Cortex of kidney (tissue), 1 donor: ENCODE measurements at places on chromosomes 5 and 9.

GRCh38 chr9:742914-743589, 98.4 kb upstream of the DMRT1 start:
- DNase-seq = no peak

GRCh38 chr5:68339921-68340321, 124.4 kb downstream of the PIK3R1 start:
- DNase-seq = no peak

DNA sequence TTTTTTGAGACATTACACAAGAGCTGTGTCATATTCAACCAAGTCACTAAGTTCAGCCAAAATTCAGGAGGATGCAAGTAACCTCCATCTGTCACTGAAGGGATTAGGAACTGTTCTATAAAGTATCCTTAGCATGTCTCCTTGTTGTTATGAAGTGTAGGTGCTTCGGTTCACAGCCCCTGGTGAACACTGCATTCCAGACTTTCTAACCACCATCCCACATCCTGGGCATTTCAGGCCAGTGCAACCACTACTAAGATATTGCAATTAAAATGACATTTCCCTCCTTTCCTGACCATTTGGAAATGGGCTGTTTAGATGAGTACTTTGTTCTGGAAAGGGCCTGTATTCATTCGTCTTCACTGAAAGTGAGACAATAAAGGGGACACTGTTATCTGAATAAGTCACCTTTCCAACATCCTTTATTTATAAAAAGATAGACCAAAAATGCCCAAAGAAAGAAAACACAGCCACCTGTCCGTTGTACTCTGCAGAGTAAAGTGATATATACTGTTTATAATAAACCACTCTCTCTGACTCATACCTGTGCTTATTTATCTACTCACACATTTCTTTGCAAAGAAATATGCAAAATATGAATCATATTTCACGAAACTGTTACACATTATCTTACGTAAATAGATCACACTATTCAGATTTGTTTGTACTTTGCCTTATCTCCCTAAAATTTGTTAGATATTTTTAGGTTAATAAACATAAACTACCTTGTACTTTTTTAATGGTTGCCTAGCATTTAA, 861.9 kb downstream of the CDH18 start:
- DNase-seq = no peak

DNA sequence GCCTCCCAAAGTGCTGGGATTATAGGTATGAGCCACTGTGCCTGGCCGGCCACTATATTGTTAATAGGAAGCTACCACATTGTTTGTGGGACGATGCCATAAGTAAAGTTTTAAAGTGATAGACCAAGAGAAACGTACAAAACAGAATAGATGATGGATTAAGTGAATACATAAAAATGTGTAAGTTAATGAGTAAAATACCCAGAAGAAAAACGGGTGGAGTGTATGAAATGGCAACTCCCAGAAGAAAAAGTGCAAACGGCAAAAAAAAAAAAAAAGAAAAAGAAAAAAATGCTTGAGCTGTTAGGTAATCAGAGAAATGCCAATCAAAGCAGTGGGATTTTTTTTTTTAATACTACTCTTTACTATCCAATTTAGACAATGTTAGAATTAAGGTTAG, 246.0 kb downstream of the PDZD2 start:
- no peak for DNase-seq

GRCh38 chr5:1479581-1480188, 34.4 kb upstream of the SLC6A3 start:
- DNase-seq = no peak

DNA sequence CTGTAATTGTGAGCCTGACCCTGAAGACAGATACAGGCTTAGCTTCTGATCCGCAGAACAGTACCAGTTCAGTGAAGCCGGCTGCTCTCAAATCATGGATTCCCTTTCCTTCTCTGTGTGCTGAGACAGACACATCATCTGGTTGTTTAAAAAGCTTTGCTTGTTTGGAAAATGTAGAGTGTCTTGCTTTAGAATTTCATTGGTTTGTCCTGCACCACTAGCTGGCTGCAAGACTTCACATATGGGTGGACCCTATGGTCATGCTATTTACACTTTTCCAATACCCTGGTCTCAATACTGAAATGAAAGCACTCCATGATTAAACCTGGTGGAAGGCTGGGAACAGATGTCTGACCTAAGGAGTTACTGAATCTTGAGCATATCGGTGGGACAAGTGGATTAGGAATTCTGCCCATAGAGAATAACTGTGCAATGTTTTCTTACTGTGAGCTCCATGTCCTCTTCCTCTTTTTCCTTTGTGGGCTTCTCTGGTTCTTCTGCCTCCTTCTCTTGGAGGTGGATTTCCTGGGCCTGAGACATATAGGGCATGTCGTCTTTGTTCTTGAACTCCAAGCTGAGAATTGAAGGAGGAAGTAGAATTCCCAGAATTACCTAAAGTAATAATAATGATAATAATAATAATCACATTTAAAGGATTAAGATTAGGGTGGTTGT, 201.1 kb upstream of the KLF9 start:
- DNase-seq = no peak

- DNase-seq = no peak
Observed at GRCh38 chr9:69324549-69325401, at the start of gene ENTREP1. Gene ENTREP1 (plus strand): TSS chr9:69325215. CDS start chr9:69325310, 95 bp downstream.

DNA sequence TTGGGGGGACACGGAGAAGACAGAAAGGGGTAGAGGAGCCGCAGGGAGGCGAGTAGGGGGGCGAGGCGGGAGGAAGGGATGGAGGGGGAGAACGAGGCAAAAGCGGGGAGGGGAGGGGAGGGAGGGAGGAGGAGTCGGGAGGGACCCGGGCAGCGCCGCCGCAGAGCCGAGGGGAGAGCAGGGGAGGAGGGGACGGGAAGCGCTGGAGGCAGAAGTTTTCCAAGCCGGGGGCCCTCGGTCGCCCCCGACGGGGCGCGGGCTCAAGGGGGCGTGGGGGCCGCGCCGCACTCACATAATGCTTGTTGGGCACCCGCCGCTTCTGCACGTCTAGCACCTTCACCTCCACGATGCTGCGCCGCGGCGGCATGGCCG, 353 bp downstream of the SH3PXD2B start:
- no peak for DNase-seq

GRCh38 chr9:121958530-121958929, 134.6 kb downstream of the TTLL11 start:
- DNase-seq = no peak

- no peak for DNase-seq
Observed at GRCh38 chr5:108361771-108362170, 20.1 kb downstream of the FBXL17 start.

GRCh38 chr5:43874772-43875171, 271.8 kb downstream of the NNT start:
- no peak for DNase-seq

DNA sequence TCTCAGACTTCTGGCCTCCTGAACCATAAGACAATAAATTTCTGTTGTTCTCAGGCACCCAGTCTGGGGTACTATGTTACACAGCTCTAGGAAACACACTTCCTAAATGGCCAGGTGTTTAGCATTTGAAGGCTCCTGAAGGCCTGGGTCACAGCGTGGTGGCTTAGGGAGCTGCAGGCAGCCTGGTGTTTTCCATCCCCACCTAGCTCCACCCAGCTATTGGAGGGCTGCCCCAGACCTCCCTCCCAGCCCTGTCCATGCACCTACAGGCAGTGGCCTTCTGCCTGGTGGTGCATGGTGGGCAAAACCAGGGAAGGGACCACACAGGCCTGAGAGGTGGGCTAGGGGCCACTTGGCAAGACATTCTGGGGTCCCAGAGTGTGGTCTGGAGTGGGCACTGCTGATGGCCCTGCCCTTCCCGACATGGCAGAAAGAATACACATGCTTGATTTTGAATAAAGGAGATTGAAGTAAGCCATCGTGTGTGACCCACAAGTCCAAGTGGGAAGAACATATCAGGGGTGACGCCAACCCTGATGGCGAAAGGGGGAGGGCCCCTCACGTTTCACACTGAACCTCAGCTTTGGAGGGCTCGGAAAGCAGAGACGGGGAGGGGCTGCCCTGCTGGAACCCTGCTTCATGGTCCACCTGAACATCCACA, 1.3 kb upstream of the SUSD3 start:
- DNase-seq = no peak

GRCh38 chr5:42988568-42988967, 51.6 kb downstream of the ANXA2R start:
- no peak for DNase-seq

- no peak for DNase-seq
Observed at GRCh38 chr9:92807757-92808725, 43.4 kb upstream of the BICD2 start.

DNA sequence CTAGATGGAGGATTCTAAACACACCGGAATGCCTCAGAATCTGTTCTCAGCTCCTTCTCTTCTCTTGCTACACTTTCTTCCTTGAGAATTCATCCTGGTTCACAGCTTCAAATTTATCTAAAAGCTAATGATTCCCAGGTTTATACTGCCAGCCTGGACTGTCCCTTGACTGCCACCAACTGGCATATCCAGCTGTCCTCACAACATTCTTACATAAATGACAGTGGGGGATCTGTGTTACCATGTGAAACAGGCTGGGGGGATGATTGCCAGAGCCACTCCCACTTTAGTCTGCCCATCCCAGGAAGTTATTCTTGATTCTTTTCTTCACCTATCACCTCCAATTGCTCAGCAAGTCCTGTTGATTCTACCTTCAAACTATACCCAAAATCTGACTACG, 27.2 kb upstream of the ZFR start:
- DNase-seq = no peak

- no peak for DNase-seq
Observed at GRCh38 chr5:147552897-147553296, 43.0 kb upstream of the DPYSL3 start.

DNA sequence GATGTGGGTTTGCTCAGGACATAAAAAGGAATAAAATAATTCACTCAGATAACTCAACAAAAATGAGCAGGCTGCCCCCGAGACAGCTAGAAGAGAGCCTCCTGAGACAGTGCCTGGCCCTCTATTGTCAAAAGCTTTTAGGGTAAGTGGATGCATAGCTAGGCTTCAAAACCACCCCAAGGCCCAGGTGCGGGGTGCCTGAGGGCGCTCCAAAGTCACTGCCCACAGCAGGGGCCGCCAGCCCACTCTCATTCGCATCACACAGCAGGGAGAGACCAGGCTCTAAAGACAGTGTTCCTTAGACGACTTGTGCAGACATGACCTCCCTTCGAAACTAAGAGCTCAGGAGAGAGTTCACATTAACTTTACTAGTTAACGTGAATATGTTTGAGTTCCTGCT, 271.5 kb downstream of the FSTL4 start:
- DNase-seq = no peak

DNA sequence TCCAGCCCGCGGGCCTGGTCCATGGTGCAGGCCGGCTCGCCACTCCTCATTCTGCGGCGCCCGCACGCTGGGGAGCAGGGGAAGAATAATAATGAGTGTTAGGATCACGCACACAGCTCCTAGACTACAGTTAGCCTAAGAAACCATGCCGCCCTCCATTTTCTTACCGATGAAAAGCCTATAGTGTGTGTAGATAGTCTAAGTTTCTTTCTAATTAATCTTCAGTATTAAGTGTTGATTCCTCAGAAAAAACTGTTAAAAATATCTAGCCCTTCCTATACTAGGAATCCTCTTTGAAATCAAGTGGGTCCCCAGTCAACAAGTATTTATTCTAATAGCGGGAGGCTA, 9.3 kb downstream of the ZBED3 start:
- DNase-seq = no peak

- no peak for DNase-seq
Observed at GRCh38 chr5:128213833-128214232, 130.3 kb downstream of the SLC12A2 start.

- DNase-seq = no peak
Observed at GRCh38 chr5:145848854-145849253, 13.7 kb upstream of the PRELID2 start.

DNA sequence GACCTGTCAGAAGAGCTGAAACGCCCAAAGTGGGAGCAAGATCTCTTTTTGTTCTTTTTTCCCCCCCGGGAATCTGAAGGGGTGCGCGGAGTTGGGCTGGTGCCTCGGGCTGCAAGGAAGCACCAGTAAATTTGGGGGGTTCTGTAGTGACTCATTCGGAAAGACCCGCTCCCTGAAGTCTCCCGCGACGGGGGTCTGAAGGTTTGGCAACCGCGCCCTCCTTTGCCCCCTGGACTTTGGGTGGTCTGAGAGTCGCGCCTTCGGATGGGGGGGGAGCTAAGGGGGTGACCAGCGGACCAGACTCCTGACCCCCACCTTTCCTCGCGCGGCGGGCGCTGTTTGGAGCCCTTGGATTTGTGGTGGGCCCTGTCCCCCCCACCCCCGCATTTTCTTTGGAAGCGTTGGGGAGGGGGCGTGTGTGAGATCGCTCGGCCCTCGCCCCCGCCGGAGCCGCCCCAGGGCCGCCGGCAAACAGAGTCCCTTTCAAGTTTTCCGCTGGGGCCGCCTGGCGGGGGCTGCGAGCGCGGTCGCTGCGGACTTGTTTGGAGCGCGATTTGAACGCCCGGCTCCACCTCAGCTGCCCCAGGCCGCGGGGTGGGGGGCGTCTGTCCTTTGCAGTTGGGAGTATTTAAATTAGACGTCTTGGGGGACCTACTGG, 2.0 kb downstream of the CXXC5 start:
- DNase-seq = no peak

- DNase-seq = no peak
Observed at GRCh38 chr9:113958556-113958955, 82.4 kb downstream of the ZNF618 start.

GRCh38 chr5:161190086-161190485, 338.1 kb upstream of the ATP10B start:
- DNase-seq = no peak

DNA sequence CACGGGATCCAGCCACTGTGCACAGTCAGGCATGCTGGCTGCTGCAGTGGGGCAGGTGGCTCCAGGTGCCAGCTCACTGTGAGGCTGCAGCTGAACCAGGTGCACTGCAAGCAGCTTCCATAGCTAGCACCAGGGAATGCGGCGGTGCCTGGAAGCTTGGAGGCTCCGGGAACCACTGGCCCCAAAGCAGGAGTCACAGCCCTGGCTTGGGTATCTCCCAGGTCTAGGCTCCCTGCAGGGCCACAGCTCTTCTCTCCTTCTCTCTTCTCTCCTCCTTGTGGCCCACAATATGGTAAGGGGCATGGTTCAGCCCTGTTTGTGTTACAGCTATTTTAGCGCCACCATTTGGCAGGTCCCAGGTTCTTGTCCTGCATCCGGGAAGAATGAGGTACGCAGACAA, 6.7 kb upstream of the MTMR12 start:
- no peak for DNase-seq
